ENCODE measurements at places on chromosomes 2 and 18.

DNA sequence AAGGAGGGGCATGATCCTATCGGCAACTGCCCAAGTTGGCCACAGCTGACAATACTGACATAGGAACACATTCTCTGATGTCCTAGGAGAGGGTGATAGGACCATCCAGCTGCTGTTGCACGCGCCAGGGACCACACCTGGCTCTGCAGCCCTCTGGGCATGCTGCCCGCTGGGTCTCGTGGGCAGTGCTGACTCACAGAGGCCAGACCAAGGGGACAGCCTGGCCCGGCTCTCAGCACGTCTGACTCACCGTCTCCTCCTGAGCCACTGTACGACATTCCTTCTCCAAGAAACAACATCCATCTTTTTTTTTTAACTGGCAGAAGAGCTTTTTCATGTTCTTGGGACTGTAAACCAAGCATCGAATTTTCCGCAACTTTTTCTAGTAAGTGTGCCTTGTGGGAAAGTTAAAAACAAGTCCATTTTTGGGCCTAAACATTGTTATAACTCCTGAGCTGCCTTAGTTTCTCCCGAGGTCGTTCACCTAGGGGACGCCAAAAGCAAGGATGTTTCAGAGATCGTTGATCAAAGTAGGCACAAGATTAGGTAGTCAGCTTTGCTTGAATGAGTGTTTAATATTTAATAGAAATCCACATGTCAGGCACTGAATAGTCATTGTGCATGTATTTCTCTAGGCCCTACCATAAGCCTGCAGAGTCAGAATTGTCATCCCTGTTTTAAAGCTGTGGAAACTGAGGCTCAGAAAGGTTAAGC is 100.3 kb downstream of the TTC32 start:
- no peak for DNase-seq

GRCh38 chr2:234110219-234110618 is 59.7 kb downstream of the SPP2 start:
- no peak for DNase-seq

DNA sequence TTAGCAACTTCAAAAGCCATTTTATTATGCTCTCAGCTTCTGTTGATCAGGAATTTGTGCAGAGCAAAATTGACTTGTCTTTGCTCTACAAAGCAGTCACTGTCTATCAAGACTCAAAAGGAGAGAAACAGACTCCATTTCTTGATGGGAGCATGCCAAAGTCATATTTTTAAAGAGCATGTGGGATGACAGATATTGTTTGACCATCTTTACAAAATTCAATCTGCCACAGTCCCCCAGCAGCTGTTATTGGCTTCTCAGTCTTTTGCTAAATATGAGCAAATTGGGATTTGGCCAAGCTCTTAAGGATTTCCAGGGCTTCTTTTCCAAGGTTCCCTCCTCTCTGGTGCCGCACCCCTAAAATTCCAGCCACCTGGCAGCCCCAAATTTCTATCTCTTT is 67.9 kb downstream of the TEX51 start:
- no peak for DNase-seq

GRCh38 chr2:230439590-230439989 is 23.6 kb downstream of the SP100 start:
- no peak for DNase-seq

DNA sequence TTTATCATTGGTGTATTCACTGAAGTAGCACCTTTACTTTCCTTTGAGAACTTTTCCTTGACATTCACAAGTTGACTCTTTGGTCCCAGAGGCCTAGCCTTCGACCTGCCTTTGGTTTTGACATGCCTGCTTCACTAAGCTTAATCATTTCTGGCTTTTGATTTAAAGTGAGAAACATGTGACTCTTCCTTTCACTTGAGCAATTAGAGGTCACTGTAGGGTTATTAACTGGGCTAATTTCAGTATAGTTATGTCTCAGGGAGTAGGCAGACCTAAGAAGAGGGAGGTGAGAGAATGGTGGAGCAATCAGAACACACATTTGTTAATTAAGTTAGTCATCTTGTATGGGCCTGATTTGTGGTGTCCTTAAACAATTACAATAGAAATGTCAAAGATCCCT is 1040.7 kb upstream of the SLC39A10 start:
- DNase-seq, result no peak

DNA sequence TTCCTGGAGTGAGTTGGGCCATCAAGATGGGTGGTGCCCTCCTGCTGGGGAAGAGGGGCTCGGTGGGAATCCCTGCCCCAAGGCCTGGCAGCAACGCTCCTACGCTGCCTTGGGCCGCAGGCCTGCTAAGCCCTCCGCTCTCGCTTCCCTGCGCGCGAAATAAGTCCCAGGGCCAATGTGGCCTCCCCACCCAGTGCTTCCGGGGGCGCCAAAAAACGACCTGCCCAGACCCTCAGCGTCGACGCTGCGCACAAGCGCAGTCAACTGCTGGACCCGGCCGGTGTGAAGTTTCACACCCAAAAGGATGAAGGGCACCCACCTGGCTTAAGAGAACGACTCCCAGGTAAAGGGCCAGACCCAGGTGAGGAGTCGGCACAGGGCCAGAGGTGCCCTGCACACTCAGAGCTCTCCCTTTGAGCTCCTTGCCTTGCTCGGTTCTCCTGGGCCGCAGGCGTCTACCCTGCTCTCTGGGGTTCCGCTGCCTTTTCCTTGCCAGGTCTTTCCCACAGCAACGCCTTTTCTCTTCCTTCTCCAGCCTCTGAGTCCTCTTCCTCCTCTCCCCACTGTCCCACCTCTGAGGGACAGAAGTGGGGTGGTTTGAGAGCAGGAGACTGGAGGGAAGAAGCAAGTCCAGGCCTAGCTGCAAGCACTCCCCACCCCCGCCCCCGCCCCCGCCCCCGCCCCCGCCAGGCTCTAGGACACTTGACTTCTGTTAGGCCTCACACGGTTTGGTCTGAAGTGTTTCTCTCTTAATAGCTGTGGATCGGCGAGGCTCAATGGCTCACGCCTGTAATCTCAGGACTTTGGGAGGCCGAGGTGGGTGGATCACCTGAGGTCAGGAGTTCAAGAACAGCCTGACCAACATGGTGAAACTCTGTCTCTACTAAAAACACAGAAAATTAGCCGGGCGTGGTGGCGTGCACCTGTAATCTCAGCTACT is at the start of gene DNAJC5G:
TSS of gene DNAJC5G (plus strand) at position 223 of the 940 bp plus-strand sequence. CDS start 1,296 bp downstream, outside the sequence.
- no peak for DNase-seq

GRCh38 chr2:176479961-176480360 is 210.7 kb downstream of the MTX2 start:
- no peak for DNase-seq

GRCh38 chr2:881204-881918 is 69.3 kb upstream of the SNTG2 start:
- no peak for DNase-seq

- no peak for DNase-seq
Observed at GRCh38 chr2:33275689-33276444, 200.6 kb upstream of the RASGRP3 start.

- no peak for DNase-seq
Observed at GRCh38 chr18:51361130-51361860, 163.8 kb upstream of the MEX3C start.

- DNase-seq, result no peak
Observed at GRCh38 chr18:45156946-45157345, 458.3 kb upstream of the SLC14A2 start.

GRCh38 chr2:65456064-65456463 is 23.7 kb upstream of the SPRED2 start:
- no peak for DNase-seq

DNA sequence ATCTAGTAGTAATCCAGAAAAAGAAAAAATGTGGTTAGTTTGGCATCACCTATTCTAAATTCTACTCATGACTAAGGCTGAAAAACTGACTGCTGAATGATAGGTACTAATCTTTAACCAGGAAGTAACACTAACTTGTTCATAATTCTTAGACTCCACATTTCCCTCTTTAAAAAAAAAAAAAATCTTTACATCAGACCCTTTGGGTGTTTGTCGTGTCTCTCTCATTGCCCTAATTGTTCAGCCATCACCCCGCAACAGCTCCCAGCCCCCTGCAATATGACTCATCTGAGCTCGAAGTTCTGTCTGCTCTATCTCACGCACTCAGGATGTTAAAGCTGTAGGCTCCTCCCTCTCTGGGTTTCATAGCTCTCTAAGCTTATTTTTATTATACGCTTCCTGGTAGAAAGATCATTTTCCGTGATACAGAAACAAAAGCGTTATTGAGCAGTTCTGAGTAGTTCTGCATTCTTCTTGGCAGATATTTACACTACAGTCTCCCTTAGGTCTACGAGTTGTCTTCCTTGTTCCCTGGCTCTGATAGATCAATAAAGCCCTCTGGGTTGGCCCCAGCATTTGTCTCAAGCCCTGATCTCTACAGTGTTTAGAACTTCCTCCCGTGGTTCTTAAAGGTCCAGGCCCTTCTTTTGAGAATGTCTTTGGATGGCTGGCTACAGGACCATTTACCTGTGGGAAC is 95.6 kb downstream of the TNFRSF11A start:
- peak; percentile 71 for DNase-seq

- DNase-seq, result no peak
Observed at GRCh38 chr2:238427435-238428162, 872 bp downstream of the ASB1 start.

GRCh38 chr18:8699948-8700347 is 5.4 kb upstream of the MTCL1 start:
- DNase-seq, result no peak

DNA sequence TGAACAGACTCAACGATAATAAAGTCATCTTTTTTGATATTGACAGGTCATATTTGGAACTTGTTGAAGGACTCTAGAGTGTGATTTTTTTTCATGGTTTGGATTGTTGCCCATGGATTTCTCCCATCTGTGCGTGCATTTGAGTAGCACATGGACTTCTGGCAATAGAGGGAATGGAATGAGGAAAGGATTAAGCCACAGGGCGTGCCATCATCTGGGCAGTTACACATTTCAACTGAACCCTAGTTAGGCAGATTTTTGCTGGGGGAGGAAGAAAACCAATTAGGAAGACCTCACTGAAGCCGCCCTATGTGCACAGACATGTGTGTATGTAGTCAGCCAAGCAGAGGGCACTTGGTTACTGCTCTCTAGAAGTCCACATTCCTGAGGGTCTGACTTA is 72.6 kb downstream of the TPGS2 start:
- DNase-seq, result no peak

DNA sequence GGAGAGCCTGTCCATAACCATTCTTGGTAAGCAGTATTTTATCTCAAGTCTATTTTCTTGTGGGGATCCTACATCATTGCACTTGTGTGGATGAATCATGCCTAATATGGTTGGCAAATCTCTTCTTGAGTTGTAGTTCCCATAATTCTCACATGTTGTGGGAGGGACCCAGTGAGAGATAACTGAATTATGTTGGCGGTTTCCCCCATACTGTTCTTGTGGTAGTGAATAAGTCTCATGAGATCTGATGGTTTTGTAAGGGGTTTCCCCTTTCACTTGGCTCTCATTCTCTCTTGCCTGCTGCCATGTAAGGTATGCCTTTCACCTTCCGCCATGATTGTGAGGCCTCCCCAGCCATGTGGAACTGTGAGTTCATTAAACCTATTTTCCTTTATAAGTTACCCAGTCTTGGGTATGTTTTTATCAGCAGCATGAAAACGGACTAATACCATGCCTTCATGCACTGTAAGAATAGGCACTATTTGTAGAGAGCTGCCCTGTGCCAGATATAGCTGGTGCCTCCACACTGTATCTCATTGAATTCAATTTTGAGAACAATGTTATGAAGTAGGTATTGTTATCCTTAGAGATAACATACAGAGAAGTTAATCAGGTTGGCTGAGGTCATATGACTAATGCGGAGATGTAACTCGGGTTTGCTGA is 148.3 kb downstream of the PLCL1 start:
- no peak for DNase-seq

DNA sequence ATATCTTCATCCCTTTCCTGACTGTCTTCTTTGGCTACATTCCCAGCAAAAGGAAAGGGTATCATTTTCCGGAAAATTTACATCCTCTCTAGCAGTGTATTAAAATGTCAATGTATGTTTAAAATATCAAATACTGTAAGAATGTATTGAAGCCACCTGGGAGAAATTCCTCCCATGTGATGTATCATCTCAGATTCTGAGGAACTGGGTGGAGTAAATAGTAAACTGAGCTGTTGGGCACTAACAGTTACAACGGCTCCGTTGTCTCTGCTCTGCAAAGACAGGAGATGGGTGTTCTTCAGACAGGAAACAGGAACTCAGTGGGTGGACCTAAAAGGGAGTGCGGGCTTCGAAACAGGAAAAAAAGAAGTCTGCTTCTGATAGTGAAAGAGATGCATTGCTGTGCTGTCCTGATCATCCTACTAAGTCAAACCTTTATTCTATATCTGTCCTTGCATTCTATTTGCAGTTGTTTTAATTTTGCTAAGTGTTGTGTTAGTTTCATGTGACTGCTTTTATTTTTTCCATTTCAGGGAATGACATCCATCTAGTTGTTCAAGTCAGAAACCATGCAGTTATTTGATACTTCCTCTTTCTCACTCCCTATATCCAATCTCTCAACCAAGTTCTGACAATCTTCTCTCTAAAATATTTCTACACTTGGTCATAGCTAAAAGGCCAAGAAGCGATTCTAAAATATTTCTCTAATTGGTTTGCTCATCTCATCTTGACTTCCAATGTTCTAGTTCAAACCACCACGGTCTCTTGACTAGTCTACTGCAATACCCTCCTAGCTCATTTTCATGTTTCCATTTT is 19.4 kb downstream of the DOK1 start:
- DNase-seq, result no peak

- DNase-seq, result no peak
Observed at GRCh38 chr18:74512321-74513053, 16.3 kb downstream of the CNDP2 start.

- DNase-seq, result no peak
Observed at GRCh38 chr2:240624950-240625621, at the start of gene GPR35. GPR35 (plus strand) TSS chr2:240625480; CDS start chr2:240629953, 4,473 bp downstream.

- DNase-seq, result no peak
Observed at GRCh38 chr2:31266804-31267203, 32.9 kb downstream of the EHD3 start.

DNA sequence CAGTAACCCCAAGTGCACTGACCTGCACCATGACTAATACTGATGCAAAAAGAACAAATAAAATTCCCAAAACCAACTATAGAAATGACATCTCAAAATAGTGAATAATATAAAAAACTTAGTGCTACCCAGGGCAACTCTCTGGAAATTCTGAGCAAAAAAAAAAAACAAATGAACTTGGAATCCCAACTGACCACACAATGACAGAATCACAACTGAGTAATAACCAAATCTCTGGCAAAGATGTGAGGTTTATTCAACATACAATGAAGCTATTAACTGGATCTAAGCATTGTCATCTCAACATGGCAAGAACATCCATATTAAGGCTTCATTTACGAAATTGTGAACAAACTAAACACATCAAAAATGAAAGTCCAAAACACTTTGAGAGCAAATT is 22.7 kb downstream of the EXOC6B start:
- no peak for DNase-seq

DNA sequence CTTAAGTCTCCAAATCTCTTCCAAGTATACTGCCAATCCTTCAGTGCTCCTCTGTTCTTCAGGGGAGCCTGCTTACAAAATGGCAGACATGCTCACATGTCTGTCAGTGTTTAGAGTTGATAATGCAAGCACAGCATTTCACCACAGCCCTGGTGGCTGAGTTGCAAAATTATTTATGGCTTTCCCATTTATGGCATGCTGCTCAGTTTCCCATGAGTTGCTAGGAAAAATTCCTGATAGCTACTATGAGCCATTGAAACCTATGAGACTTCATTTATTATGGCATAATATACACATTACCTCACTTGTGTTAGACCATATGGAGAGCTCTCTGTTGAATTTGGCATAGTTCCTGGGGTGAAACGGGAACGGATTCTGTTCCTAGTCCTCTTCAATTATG is 448.7 kb upstream of the TCF4 start:
- DNase-seq, result no peak
